NCI-H510A treated with DMSO at 0.1 percent for 48 hours (cell line): ENCODE measurements at places on chromosomes 5 and 9.

GRCh38 chr9:108786322-108786721 lies 69.5 kb downstream of the ACTL7B start:
- DNase-seq, result no peak

GRCh38 chr5:72459089-72459661 lies 48.0 kb downstream of the ZNF366 start:
- no peak for DNase-seq

- no peak for DNase-seq
Measured at GRCh38 chr9:10144355-10144754, 468.4 kb downstream of the PTPRD start.

- DNase-seq, result no peak
Measured at GRCh38 chr5:134142806-134143205, 28.3 kb downstream of the TCF7 start.

GRCh38 chr5:143494162-143494561 lies 90.7 kb upstream of the NR3C1 start:
- DNase-seq, result no peak

DNA sequence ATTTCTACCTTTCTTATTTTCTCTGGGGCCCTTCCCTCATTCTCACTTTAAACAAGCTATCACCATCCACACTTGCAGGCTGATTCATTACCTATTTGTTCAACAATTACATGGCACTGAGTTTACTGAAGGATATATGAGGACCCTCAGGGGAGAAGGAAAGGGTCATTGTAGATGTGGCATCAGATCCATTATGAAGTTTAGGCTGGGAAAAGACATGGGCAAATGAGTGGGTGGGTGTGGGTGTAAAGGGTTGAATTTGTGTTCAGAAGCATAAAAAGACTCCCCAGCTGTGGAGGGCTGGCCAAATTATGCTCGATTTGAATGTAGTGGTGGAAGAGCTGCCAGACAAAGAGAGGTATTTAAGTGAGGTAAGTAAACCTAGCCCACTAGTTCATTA lies 55.9 kb upstream of the MTAP start:
- DNase-seq, result no peak

DNA sequence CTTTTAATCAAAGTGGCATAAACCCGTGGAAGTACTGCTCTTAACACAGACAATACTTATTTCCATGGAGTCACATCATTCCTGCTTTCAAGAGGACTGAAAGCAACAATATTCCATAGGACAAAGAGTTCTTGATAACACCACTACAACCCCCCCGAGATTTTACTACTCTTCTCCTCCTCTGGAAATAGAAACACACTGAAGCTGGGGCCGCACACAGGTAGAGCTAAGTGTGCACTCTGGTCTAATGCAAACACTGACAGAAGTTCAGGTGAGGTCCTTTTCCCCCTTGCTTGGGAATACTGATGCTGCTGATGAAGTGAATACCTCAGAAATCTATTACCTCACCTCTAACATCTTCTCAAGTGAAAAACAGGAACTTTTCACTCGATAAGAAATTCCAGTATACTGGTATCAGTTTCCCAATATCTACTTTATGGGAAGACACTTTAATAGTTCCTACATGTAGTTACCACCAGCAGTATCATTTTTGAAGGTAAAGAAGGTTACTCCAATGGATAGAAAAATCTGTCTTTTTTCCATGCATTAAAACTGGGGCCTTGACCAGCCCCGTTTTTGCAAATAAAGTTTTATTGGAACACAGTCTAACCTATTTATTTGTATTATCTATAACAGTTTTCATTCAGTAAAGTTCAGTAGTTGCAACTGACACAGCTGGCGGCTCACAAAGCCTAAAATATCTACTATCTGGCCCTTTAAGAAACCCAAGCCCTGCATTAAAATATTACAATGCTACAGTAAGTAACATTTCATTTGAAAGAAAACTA lies 50.0 kb downstream of the GOLPH3 start:
- no peak for DNase-seq

- DNase-seq, result no peak
Measured at GRCh38 chr5:96254980-96255691, 177.9 kb downstream of the PCSK1 start.

- DNase-seq, result no peak
Measured at GRCh38 chr5:123098767-123099513, 9.9 kb downstream of the PRDM6 start.
